CD4-positive, alpha-beta T cell treated with Interleukin-21 for 1 hour (primary cell): ENCODE measurements at places on chromosomes 3 and 15.

DNA sequence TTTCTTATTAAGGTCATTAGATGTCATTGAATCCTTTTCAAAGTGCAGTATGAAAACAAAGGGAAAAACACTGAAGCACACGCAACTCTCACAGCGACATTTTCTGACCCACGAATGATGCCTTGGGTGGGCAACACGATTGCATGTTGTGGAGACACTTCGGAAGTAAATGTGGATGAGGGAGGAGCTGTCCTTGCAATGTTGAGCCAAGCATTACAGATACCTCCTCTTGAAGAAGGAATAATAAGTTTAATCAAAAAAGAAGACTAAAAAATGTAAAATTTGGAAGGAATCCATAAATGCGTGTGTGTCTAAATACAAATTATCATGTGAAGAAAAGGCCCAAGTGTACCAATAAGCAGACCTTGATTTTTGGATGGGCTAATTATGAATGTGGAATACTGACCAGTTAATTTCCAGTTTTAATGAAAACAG, 16.9 kb downstream of the THBS1 start:
- no peak for DNase-seq

DNA sequence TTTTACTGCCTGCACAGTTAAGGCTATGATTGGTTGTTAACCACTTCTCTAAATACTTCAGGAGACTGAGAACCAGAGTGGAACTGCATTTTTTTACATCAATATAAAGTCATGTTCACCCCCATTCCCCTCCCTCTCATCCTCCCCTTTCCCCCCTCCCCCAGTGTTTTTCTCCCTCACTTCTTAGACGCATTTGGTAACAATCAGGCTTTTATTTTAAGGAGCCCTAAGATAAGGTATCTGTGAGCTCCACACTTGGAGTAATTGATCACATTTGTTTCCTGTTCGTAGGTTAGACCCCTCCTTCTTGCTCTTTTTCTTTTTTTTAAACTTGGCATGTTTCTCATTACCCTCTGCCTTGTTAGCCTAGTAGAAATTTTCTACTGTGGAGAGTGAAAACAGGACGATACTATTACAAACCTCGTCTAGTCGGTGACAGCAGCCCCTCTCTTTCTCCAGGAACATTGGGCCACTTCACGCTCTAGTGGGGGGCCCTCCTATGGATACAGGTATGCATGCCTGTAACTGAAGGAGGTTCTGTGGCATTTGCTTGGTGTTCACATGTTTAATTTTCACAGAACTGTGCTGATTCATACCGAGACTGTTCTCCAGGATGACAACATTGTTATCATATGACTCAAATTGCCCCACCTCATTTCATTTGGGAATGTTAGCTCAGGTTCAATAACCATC, 314.4 kb downstream of the MECOM start:
- no peak for DNase-seq

GRCh38 chr3:136914739-136915138, 43.0 kb upstream of the IL20RB start:
- no peak for DNase-seq

- peak; percentile 92 for DNase-seq
Measured at GRCh38 chr15:65818927-65819562, 27.0 kb upstream of the DENND4A start.

- DNase-seq: peak; percentile 11
Measured at GRCh38 chr15:90780916-90781315, 63.8 kb downstream of the BLM start.

GRCh38 chr15:93583968-93584367, 495.0 kb upstream of the RGMA start:
- no peak for DNase-seq

GRCh38 chr15:90008607-90009006, 7.5 kb downstream of the ZNF710 start:
- DNase-seq: no peak

- DNase-seq: no peak
Measured at GRCh38 chr3:126922466-126922865, 60.4 kb upstream of the PLXNA1 start.

DNA sequence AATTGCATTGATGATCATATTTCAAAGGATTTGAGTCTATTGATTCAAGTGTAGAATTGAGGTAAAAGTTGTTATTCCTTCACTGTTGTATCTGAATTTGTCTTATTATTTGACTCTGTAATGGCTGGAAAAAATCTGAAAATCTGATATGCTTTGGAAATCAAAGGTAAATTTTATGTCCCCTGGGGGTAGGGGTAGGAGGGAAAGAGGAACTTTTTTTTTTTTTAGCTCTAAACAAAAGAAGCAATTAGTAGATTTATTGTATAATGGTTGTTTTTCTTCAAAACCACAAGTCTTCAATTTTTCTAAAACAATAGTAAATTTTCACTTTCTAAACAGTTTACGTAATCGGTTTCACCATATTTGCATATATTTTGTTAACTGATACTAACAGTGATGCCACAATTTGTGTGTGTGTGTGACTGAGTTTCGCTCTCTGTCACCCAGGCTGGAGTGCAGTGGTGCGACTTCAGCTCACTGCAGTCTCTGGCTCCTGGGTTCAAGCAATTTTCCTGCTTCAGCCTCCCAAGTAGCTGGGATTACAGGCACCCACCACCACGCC, 91.7 kb upstream of the GOLGA6L4 start:
- DNase-seq: no peak

GRCh38 chr3:30042274-30042859, 564.0 kb upstream of the TGFBR2 start:
- DNase-seq: peak; percentile 57

DNA sequence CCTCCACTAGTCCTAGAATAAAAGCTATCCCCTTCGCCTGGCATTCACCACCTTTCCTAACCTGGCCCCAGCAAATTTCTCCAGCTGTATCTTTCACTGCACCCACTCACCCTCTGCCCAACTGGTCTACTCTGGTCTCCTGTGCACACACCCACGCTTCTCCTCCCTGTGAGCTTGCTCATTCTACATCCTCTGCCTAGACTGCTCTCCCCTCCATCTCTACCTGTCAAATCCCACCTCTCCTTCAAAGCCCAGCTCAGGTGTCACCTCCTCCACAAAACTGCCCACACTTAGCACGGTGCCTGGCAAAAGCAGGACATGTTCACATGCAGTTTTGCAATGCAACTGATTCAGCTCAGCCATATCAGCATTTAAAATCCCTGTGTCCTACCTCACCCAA, 45.8 kb upstream of the NTRK3 start:
- no peak for DNase-seq

- no peak for DNase-seq
Measured at GRCh38 chr3:179463319-179463718, 12.0 kb upstream of the GNB4 start.

GRCh38 chr15:49530092-49530491, 90.5 kb downstream of the FAM227B start:
- no peak for DNase-seq

DNA sequence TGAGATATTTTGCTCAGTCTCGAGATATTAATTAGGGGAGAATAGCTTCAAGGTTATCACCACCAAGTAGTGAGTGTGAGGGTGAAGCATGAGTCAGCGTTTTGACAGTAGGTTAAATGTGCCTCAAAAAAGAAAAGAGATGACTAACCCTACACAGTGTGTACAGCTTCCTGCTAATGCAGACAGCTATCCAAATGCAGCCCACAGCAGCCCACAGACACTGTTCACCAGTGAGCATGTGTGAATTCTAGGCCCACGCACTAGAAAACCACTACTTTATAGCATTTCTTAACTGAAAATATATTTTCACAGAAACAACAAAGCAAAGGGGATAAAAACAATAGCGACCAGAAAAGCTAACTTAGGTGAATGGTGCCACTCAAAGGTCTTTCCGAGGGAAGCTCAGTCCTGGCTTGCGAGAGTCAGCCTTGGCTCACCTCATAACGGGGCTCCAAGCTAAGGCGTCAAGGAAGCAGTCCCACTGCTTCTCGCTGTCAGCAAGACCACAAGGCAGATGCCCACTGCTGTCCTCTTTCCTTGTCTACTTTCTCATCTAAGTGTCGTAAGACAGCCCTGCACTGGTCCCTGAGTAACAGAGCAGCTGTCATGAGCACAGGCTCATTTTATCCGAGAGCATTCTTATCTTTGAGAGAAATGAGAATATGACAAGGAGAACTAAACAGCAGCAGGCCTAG, 47.6 kb downstream of the TXNRD3 start:
- DNase-seq: peak; percentile 20

GRCh38 chr15:40296561-40297230, 11.0 kb downstream of the PLCB2 start:
- DNase-seq: no peak

DNA sequence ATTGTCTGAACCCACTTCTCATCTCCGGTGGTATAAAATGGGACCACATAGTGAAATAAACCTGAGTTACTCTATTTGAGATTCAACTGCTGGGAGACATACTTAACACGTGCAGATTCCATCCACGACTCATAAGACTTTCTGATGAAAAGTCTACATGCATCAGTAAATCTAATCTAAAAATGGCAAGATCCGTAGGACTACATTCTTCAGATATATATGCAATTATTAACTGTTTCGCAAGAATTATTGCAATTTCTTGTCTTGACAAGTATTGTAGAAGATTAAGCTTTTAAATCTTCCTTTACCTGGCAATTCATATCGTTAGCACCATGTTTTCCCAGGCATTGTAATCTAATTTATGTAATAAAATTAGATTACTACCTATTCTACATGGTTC, 718.7 kb upstream of the CBLB start:
- DNase-seq: no peak

GRCh38 chr3:62843508-62843907, 31.7 kb downstream of the CADPS start:
- DNase-seq: no peak

- DNase-seq: no peak
Measured at GRCh38 chr15:74548241-74548640, 7.2 kb downstream of the ARID3B start.

DNA sequence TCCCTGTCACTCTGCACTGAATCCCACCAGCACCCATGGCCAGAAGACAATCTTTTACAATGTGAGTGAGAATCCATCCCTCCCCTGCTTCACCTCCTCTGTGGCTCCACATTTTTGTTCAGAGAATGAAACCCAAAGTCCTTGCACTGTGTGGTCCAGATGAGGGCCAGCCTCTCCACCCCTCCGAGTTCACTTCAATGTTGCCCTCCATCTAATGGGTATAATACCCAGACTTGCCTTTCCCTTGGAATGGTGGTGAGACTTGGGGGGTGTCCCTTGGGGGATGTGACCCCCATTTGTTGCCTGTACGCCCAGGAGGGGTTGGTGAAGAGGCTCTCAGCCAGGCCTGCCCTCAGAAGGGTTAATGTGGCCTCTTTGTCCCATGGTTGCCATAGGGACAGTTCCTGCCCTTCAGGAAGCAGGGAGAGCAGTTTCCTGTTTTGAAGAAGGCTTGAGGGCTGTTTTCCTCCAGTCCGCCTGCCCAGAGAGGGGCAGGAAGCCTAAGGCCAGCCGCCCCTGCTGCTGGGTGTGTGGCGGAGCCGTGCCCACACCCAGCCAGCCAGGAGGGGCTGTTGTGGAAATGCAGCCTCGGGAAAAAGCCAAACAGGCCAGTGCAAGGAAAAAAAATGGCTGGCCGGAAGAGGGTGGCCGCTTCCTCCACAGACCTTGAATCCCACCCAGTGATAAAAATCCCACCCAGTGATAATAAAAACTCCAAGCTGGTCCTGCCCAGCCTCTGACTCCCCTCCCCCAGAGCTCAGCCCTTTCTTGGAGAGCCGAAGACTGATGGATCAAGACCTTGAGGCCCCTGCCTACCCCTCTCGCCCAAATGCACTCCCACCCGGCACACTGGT, 14.6 kb upstream of the FGD5 start:
- no peak for DNase-seq

DNA sequence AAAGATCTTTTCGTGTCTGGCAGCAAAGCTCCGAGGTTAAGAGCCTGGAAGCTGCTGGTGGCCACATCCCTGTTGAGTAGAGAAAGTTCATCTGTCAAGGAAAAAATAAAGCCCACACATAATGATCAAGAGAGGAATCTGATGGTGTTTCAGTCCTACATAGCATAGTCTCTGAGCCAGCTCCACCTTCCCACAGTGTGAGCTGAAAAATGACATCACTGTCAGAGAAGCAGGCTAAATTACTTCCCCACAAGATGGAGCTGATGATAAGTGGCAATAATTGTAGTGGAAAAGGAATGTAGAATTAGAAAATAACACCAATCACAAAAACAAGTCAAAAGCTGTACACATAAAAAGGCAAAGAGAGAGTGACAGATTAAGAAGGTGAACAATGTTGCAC, 84.5 kb downstream of the AQP9 start:
- no peak for DNase-seq

DNA sequence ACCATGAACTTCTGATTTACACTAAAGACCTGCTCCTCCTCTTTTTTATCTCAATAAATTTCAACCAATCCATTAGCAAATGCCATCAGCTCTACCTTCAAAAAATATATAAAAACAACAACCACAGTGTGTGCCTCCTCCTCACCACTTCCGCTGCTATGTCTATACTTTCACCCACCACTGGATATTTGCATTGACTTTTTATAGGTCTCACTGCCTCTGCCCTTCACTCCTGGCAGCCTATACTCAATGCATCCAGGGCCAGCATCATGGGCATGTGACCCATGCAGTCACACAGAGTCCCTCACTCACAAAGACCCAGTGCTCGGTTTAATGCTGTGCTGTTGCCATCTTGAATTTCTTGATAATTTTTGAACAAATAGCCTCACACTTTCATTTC, 53.5 kb upstream of the CCDC54 start:
- no peak for DNase-seq

- no peak for DNase-seq
Measured at GRCh38 chr3:154310840-154311239, 13.4 kb downstream of the DHX36 start.

DNA sequence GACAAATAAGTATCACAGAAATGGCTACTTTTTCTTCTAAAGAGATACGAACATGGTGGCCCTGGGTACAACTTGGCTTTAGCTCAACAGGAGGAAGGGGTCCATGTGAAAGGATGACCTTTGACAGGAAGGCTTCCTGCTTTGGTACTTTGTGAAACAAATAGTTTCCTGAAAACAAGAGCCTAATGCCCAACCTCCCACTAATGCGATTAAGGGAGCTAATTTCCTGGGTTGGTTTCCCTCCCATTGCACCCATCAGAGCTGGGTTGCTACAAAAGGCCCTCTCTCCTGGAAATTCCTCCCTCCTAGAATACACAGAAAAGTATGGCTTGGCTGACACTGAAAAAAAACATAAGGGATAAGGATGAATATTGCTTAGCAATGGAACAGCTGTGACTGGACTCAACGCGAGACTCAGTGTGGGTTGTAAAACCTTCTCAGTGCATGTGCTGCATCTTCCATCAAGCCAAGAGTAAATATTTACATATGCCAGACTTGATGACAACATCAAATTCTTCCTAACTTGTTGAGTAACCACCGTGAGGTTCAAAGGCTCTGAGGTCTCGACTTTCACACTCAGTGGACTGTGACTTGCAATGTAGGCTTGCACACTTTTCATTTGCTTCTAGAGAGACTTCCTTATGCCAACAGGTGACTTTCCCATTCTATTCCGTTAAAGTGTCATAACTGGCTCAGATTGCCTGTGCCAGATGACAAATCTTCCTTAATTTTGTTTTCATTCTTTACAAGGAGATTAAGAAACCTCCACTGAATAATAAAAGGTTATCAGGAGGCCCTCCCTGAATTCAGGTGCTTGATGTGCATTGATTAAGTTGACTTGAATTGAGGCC, 60.1 kb downstream of the ADAMTS9 start:
- DNase-seq: no peak
